ENCODE measurements at places on chromosomes 4 and X.

GRCh38 chrX:153794897-153795816 is 689 bp downstream of the SSR4 start:
- DNase-seq: no peak

GRCh38 chr4:134708616-134709015 is 507.0 kb upstream of the PABPC4L start:
- no peak for DNase-seq

GRCh38 chr4:123600987-123601904 is 204.7 kb downstream of the SPRY1 start:
- DNase-seq: no peak

DNA sequence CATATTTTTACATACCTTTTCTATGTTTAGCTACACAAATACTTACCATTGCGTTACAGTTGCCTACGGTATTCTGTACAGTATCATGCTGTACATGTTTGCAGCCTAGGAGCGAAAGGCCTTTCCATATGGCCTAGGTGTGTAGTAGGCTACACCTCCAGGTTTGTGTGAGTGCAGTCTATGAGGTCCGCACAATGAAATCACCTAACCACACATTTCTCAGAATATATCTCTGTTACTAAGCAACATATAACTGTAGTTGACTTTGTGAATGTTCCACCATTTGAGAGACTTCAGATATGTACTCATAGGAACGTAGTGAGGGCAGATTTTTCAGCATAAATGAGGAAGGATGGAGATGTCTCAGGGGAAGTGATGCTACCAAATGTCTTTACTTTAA is 62.6 kb downstream of the WWC2 start:
- no peak for DNase-seq

- no peak for DNase-seq
Measured at GRCh38 chr4:161680146-161680545, 483.7 kb downstream of the FSTL5 start.

DNA sequence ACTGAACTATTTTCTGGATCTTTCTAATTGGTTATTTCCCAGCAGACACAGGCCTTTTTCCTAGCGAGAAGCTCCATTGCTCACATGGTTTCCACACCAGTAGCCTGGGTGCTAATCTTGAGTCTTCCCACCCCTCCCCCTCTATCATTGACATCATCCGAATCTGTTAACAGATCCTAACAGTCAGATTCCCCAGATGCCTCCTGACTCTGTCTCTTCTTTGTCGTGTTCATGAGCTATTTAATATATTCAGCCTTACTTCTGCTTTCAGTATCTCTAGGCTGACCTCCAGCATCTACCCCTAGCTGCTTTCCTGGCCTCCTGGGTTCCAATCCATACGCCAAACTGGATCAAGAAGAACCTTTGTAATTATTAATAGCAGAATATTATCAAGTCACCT is 85.0 kb downstream of the CLNK start:
- no peak for DNase-seq

DNA sequence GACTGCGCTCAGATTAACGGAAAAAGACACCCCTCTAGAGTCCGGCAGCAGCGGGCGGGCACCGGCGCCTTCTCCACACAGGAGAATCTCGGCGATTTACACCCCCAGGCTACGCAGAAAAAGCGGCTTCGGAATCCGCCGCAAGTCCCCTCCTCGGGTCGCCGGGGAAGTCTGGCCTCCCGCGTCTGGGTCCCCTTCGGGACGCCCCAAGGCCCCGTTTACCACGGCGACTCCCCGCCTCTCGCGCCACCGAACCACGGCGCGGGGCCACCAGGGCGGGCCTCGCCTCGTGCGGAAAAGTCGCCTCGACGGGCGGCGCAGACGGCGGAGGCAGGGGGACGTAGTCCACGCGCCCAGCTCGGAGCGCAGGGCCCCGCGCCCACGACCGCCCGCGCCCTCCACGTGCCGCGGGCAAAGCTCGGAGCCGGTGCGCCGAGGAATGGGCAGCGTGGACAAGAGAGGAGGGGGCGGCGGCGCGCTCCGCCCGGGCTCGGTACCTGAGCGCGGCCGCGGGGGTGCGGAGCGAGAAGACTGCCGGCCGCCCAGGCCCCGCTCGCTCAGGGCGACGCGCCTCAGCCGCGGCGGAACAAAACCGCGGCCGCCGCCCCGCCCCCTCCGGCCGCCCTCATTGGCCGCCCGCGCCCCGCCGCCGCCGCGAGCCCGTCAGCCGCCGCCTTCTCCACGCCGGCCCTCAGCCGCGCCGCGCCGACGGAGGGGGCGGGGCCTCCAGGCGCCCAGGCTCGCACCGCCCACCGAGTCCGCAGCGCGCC is at the start of gene FAM53A:
FAM53A (minus strand) TSS at position 578 of the 770 bp plus-strand sequence. CDS start 15,572 bp downstream, outside the sequence.
- peak; percentile 82 for DNase-seq

GRCh38 chr4:172308078-172308477 is 494.9 kb downstream of the GALNTL6 start:
- no peak for DNase-seq

DNA sequence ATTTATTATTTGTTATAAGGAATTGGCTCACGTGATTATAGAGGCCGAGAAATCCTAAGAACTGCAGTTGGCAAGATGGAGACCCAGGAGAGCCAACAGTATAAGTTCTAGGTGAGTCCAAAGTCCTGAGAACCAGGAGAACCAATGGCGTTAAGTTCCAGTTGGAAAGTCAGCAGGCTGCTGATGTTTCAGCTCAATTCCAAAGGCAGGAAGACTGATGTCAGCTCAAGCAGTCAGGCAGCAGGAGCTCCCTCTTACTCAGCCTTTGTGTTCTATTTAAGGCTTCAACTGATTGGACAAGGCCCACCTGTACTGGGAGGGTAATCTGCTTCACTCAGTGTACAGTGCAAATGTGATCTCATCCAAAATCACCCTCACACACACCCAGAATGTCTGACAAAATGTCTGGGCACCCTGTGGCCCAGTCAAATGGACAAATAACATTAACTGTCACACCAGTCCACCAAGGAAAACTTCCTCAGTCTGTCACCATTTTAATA is 30.8 kb upstream of the TBL1X start:
- no peak for DNase-seq

DNA sequence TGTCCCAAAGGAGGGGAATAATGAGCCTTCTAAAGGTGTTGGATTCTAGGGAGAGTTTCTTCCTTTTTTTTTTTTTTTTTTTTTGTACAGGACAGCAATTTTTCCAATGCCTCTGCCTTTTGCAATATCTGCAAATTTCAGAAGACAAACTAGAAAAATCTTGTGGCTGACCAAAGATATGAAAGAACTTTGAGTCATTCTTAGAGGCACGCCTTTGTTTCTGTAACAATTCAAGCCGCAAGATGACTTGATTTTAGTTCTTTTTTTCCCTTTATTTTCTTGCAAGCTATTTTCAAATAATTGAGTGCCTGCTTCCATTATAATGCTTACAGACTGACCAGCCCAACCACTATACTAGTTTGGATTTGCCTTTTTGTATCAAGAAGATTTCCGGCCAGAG is 47.6 kb upstream of the UXT start:
- no peak for DNase-seq

- DNase-seq: no peak
Measured at GRCh38 chrX:35664833-35665232, 133.3 kb upstream of the MAGEB16 start.

GRCh38 chr4:16019649-16020048 is 56.7 kb upstream of the FGFBP2 start:
- no peak for DNase-seq

DNA sequence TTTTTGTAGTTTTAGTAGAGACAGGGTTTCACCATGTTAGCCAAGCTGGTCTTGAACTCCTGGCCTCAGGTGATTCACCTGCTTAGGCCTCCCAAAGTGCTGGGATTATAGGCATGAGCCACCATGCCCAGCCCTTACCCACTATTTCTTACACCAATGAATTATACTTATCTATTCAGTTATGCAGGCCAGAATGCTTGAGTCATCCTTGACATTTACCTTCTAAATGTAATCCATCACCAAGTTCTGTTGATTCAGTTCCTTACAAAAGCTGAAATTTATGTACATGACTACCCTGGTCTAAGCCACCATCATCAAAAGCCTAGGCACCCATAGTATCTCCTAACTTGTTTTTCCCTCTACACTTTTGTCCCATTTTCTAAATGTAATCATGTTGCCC is 585.7 kb downstream of the IL15 start:
- DNase-seq: no peak

DNA sequence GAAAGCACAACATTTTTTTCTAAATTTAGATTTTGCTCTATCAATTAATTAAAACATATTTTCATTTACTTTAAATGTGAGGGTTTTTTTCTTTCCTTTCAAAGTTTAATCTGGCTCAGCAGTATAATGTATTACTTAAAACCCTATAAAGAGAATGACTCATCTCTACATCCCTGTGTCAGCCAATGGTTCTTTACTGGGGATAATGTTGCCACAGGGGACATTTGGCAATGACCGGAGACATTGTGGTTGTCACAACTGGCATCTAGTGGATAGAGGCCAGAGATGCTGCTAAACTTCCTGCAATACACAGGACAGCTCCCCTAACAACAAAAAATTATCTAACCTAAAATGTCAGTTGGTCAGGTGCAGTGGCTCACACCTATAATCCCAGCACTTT is 53.8 kb downstream of the SYNPO2 start:
- no peak for DNase-seq

GRCh38 chr4:29037501-29037900 is 1682.7 kb upstream of the PCDH7 start:
- DNase-seq: no peak

- DNase-seq: no peak
Measured at GRCh38 chr4:4392501-4393183, 5.7 kb downstream of the NSG1 start.

- no peak for DNase-seq
Measured at GRCh38 chrX:80648023-80648422, 161.7 kb downstream of the BRWD3 start.

GRCh38 chr4:107866726-107867125 is 42.0 kb downstream of the SGMS2 start:
- DNase-seq: no peak

DNA sequence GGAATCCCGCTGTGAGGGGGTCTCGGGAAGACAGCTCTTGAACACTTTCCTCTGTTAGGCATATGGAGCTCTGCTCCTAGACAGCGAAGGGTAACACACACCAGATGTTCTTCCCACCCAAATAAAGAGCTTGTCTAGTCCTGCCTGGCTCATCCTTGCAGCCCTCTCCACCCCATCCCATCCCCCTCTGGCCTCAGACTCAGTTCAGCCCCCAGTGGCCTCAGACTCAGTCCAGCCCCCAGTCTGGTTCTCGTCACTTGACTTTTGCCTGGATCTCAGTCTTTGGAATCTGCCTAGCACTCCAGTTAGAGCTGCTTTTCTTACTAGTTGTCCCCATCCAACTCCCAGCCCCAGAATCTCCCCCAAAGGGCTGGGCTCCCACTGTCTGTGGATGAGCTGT is 14.9 kb downstream of the RAB33A start:
- no peak for DNase-seq

DNA sequence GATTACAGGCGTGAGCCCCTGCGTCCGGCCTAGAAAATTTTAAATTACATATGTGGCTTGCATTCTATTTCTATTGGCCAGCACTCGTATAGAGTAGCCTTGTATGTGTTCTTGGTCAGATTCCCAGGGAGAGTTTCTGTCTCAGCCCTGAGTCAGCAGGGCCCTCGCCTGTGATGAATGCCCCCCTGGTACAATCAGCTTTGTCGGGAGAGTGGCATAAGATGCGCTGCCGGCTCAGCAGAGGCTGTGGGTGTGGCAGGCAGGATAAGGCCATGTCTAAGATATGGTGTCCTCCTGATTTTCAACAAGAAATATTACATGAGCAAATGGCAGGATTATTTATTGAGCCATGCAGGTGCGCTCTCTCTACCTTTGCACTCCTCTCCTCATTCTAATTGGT is 1.6 kb upstream of the REELD1 start:
- DNase-seq: no peak

- DNase-seq: no peak
Measured at GRCh38 chr4:61374447-61374891, 174.3 kb downstream of the ADGRL3 start.

DNA sequence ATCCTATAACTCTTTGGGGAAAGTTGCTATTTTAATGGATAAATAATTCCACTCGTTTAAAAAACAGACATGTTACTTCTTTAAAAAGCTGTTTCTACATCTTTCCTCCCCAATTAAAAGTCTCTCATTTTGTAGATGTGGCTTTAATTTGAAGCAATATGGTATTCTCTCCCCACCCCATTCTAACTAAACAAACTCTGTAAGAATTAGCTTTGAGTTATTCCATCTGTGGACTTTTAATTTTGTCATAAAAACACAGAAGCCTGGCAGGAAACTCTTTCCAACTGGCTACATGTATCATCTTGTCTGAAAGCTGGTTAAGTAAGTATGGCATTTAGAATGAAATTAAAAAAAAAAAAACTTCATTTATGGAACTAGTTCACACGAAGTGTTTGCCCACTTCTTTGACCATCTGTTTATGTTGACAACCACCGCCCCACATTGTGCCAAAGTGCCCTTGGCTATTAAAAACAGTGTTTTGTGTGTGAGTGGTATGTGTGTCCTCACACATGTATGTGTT is 140.3 kb downstream of the NAA11 start:
- no peak for DNase-seq

DNA sequence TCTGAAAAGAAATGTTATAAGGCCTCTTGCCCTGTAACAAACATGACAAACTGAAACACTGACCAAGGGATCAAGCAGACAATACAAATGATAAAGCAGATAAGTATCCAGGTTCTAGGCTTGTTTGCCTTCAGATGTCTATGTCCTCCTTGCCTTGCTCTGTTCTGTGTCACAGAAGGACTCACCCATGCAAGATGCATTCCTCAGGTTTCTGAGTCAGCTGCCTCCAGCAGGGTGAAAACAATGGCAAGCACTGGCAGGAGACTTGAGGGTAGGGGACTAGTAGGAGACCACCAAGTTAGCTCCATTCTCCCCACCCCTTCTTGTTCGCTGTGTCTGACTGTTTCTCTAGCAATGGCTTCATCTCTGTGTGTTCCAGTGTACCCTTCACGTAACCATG is 76.6 kb upstream of the CXXC4 start:
- DNase-seq: no peak

GRCh38 chr4:147732518-147733235 is 789 bp downstream of the ARHGAP10 start:
- peak; percentile 17 for DNase-seq

- no peak for DNase-seq
Measured at GRCh38 chrX:104488811-104489210, 77.2 kb upstream of the IL1RAPL2 start.

GRCh38 chr4:87117732-87118075 is 102.7 kb downstream of the KLHL8 start:
- no peak for DNase-seq

DNA sequence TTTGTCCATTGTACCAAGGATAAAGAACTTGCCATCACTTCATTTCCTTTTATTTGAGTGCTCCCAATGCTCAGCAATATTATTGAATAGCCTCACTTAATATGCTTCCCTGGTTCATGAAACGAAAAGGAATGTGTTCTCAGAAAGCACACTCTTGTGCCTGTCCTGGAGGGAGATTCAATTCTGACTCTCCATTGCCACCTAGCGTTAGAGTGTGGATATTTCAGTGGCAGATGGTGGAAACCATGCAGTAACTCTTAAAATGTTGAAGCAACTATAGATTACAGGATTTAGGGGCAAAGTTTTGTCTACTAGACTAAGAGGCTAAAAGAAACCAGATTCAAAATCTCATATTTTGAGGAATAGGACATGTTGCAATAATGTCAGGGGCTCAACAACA is 36.0 kb downstream of the GAB3 start:
- DNase-seq: peak; percentile 29

Measured in NCI-H345 (cell line).